ENCODE measurements at places on chromosomes 7 and 10.

GRCh38 chr7:26329520-26330255 lies 38.0 kb downstream of the SNX10 start:
- no peak for DNase-seq

- DNase-seq: no peak
These were observed 4.0 kb downstream of the MORN4 start for GRCh38 chr10:97629289-97629688.

DNA sequence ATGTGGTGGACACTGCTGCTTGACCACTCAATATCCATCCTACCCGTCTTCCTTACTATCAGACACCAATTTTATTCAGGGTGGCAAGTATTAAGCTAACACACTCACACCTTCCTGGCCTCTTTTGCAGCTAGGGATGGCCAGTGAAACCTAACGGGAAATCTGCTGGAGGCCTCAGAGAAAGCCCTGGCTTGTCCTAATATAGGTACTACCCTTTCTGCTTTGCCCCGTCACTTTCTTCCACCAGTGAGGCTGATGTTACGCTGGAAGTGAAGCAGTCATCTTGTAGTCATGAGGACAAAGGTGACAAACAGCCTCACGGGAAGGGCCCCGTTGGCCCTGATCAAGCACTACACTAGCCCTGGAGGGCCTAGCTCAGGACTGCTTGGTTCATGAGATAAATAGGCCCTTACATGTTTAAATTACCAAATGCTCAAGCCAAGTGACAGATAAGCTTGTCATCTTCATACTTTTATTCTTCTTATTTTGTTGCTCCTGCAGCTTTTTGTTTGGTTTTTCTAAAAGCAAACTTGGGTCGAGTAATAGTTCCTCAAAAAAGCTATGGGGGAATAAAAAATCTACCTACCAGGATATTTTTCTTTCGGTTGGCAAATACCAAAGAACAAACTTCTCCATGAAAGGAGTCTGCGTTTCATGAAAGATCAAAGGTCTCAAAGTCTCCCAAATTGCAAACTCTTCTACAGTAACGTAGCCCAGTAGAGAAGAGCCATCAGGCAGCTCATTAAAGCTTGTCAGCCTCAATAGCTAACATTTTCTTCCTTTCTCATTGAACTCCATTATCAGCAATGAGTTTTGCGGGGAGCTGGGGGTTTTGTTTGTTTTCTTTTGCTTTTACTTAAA lies 17.5 kb downstream of the CREB3L2 start:
- no peak for DNase-seq

GRCh38 chr10:90269699-90270098 lies 568.3 kb downstream of the KIF20B start:
- no peak for DNase-seq

- no peak for DNase-seq
These were observed 18.7 kb downstream of the GSDME start for GRCh38 chr7:24738577-24738976.

DNA sequence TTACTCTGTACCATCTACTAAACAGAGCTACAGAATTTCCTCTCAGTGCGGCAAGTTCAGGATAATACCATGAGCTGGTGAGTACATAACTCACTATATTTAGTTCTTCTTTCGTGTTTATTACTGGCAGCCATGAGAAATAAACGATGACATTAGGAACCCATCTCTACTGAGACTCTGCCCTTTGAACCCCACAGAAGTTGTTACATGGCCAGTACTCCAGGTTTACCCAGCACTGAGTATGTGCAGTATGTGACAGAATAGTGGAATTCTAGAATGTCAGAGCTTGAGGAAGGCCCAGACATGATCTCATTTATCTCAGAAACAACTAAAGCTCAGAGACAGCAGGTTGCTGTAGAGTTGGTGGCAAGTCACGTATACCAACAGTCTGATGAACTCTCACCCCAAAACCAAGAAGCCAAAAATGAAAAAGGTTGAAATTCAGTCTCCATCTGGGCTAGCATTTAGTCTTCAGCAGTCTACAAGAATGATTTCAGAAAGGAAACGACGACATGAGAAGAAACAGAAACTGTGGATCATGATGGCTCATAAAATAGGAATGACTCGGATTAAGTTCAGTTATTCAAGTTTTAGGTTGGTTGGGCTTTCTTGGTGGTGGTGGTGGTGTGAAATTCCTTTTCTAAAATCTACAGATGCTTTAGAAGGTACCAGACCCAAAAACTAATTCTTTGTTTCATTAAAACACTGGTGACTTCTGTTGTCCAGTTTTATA lies 78.5 kb downstream of the SORBS1 start:
- DNase-seq: no peak

- no peak for DNase-seq
These were observed 79.8 kb downstream of the ZNF92 start for GRCh38 chr7:65453341-65454030.

- no peak for DNase-seq
These were observed 162.2 kb downstream of the PKD1L1 start for GRCh38 chr7:47785923-47786556.

DNA sequence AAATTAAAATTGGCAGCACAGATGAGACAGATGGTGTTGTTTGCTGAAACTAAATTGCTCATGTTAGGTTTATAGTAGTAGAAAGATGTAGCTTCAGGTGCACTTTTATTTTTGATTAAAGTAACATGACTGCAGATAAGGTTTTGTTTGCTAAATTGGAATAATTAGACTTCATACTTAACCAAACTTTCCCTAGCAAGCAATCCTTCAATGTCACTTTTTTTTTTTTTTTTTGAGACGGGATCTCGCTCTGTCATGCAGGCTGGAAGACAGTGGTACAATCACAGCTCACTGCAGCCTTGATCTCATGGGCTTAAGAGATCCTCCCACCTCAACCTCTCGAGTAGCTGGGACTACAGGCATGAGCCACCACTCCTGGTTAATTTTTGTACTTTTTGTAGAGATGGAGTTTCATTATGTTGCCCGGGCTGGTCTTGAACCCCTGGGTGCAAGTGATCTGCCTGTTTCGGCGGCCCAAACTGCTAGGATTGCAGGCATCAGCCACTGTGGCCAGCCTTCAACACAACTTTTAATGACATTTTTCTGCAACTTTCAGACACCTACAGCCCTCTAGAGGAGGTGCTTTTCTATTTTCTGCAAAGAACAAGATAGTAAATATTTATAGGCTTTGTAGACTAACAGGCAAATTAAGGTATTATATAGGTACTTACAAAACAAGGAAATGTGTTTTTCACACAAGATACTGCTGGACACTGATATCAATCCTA lies 84.8 kb upstream of the CCNY start:
- no peak for DNase-seq

DNA sequence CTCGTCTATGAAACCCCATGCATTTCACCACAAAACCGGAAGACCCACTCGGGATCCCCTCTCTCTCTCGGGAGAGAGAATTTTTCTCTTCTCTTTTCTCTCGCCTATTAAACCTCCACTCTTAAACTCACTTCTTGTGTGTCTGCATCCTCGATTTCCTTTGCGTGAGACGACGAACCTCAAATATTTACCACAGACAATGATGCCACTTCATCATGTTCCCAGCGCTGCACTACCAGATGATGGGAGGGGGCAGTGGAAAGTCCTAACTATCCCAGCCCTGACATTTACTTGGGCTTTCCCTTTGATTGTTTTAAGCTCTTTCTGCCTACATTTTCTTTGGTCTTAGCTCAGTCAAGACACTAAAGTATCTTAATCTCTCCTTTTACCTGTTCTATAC lies 906.7 kb downstream of the GRID1 start:
- DNase-seq: no peak

- no peak for DNase-seq
These were observed 83.5 kb downstream of the GNAT3 start for GRCh38 chr7:80428161-80429054.

- DNase-seq: no peak
These were observed 178.3 kb downstream of the CDCA7L start for GRCh38 chr7:21767300-21767900.

DNA sequence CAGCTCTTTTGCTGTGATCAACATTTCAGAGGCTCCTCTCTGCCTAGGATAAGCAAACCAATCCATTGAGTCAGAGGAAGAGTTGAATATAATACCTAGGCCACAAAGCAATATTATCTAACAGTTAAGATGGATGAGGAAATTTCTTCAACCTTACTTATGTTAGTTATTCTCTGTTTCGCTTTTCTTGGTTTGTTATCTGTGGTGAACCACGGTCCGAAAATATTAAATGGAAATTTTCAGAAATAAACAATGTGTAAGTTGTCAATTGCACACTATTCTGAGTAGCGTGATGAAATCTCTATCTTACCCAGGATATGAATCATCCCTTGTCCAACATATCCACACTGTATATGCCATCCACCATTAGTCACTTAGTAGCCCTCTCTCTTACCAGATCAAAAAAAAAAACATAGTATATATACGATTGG lies 1.5 kb upstream of the HTR7 start:
- no peak for DNase-seq

GRCh38 chr7:50293509-50294179 lies 10.9 kb upstream of the IKZF1 start:
- no peak for DNase-seq

DNA sequence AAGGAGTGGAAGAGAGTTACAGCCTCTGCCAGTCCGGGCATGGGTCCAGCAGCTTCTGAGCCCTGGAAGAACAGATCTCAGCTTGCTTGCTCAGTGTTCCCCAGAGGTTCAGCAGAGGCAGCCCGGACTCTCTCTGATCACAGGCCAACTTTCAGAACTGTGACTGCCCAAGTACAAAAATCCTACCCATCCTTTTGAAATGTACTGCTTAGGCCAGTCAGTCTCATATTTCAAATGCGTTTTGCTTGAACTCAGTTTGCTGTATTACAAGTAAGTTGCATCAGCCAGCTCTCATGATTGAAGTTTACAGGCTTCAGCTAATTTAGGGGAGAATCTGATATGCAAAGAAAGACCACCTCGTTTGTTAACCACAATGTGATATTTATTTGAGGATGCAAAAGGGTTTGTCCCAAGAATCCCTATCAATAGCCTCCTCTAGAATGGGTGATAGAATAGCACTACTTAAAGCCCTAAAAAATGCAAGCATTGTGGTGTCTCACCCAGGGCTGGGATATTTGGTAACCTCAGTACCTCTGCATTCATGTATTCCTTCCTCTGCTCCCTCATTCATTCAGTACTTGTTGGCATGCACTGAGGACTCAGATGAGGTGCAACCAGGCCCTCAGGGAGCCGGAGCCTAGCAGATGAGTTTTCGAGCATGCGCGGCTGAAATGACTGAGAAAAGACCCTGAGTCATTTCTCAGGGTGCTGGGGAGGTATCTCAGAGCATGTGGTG lies 7.0 kb downstream of the AIMP2 start:
- no peak for DNase-seq

GRCh38 chr7:132656846-132657776 lies 80.8 kb upstream of the PLXNA4 start:
- no peak for DNase-seq

GRCh38 chr7:4203626-4204512 lies 478.2 kb upstream of the FOXK1 start:
- DNase-seq: no peak

- DNase-seq: no peak
These were observed 251.2 kb downstream of the DNAJB6 start for GRCh38 chr7:157587805-157588560.

GRCh38 chr7:40175725-40176510 lies 41.1 kb downstream of the SUGCT start:
- no peak for DNase-seq

DNA sequence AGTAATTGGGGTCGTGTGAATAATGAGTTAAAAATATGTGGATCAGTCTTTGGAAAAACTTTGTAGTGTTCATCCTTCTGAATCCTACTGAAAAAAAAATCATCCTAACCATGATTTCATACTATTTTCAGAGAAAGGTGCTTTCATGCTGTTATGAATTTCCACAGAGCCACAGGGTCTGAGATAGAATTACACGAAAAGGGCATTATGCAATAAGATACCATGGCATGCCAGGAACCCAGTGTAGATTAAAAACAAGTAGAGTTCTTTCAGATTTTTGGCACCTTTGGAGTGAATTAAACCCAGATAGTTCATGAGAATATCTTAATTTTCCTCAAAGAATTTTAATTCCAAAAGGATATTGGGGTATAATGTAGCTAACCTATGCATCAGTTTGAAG lies 47.5 kb upstream of the AGMO start:
- DNase-seq: no peak

DNA sequence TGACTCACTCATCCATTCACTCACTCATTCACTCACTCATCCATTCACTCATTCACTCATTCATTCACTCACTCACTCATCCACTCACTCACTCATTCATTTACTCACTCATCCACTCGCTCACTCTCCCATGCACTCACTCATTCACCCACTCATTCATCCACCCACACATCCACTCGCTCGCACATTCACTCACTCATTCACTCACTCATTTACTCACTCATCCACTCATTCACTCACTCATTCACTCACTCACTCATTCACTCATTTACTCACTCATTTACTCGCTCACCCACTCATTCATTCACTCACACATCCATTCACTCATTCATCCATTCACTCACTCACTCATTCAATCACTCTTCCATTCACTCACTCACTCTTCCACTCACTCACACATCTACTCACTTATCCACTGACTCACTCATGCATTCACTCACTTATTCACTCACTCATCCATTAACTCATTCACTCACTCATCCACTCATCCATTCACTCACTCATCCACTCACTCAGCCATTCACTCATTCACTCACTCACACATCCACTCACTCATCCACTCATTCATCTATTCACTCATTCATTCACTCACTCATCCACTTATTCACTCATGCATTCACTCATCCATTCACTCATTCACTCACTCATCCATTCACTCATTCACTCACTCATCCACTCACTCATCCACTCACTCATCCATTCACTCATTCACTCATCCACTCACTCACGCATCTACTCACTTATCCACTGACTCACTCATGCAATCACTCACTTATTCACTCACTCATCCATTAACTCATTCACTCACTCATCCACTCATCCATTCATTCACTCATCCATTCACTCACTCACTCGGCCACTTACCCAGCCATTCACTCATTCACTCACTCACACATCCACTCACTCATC lies 74.0 kb downstream of the CARD11 start:
- DNase-seq: no peak

DNA sequence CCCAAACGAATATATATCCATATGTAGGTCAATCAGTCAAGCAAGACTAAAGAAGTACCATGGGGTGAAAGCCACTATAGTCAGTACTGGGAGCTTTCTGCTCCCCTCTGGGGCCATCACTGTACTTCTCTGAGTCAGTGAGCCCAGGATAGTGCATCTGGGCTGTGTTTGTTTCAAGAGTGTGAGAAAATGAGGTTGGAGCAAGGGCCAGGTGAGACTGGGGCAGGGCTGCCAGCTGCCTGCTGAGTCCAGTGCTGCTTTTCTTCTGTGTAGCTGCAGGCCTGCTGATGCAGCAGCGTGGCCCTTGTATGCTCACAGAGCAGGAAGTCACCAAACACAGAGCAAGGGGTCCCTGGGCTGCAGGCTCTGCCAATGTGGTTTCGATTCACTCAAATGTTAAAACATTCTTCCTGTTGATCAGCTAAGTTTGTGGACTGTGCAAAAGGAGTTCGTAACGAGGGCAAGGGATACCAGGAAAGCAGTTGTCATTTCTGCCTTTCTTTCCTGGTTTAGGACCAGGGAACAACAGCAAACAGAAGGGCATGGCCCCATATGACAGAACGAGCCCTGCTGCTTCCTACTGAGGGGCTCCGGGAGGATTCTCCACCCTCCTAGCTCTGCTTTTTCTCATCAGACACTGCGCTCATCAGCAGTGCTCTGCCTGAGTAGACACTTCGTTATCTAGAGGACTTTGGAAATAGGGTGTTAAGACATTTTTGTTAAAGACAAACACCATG lies 65.4 kb upstream of the TNS3 start:
- DNase-seq: no peak
